ENCODE measurements at places on chromosomes 4 and X.

- peak; percentile 38 for DNase-seq
Measured at GRCh38 chr4:159070742-159071141, 32.1 kb upstream of the RAPGEF2 start.

DNA sequence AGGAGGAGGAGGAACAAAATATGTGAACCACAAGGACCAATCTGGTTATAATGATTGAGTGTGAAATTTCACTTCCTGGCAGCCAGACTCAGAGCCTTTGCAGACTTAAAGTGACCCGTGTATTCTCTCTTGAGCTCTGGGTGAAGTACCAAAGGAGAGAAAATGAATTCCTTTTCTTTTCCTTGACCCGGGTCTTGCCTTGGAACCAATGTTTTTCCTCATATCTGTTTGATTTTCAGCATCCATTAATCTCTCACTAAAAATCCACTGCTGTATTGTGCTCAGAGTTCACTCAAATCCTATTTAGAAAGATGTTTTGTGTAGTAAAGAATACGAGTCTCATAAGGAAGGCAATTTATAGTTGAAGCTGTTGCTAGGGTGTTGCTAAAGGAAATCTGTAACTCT lies 78.3 kb upstream of the C1QTNF7 start:
- DNase-seq, result no peak

DNA sequence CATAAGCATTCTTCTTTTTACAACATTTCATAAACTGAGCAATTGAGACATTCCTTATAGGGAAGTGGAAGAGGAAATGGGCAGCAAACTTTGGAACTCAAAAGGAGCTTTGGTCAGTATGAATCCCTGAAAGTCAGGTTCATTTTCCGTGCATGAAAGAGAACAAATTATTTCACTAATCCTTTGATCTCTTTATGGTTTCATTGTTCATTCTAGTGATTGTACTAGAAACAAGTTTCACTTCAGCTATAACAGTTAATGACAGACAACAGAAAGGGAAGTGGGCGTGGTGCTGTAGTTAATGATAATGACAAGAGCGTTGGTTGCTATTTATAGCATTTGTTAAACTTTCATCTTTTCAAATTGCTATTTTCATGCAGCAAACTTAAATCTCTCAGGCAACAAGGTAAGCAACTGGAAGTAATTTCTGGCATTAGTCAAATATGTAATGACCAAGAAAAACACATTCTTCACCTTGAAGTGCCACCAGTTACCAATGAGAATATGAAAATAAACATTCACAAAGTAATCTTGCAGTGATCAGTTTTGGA lies 98.4 kb downstream of the AREG start:
- DNase-seq, result no peak

DNA sequence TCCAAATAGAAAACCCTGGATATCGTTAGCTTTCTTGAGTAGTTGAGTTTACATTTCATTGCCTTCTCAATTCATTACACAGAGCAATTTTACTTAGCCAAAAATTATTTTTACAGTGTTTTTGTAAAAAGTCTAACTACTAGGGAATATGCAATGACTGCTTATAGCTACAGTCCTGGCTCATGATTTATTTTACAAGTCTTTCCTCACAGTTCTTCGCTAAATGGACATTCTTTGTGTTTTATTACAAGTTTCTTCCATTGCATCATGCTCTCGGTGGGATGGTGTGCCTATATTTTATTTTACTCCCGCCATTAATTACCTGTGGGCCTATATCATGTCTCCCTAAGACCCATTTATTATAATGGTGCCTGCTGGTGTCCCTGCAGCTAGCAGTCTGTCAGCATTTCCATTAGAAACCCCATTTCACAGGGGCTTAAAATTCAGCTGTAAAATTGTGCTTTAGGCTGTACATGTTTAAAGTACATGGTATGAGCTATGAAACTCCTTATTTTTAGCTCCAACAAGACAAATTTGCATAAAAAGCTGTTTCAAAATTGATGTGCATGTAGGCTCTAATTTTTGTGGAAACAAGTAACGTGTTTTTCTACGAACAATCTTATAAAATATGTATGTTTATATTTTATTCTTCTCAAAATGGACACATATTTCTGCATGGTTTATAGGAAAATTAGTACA lies 227.4 kb downstream of the SLC7A11 start:
- no peak for DNase-seq

- no peak for DNase-seq
Measured at GRCh38 chrX:48475296-48475695, 703 bp upstream of the FTSJ1 start.

DNA sequence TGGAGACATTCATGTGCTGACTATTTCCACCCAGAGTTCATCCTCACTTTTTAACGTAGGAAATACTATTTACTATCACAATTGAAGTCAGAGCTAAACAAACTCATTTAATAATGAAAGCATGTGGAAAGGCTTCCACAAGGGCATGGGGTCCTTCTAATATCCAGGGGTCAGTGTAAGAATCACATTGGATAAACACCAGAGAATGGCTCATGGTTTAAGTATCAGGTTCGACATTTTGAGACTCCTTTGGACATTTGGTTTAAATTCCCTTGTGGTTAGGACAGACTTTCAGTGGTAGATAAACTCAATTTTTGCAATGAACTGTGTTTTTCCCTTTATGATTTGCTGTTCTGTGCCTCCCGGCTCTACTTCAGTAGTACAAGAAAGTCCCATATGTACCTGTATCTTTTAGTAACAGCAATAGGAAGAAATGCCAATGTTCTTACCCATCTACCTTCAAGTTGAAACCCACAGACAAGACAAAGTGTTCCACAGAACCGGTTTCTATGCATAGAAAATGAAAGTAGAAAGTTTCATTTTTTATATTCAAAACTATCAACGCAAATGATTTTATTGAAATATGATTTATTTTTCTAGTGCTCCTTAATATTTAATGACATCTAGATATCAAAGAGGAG lies 589.0 kb upstream of the FAM241A start:
- no peak for DNase-seq

DNA sequence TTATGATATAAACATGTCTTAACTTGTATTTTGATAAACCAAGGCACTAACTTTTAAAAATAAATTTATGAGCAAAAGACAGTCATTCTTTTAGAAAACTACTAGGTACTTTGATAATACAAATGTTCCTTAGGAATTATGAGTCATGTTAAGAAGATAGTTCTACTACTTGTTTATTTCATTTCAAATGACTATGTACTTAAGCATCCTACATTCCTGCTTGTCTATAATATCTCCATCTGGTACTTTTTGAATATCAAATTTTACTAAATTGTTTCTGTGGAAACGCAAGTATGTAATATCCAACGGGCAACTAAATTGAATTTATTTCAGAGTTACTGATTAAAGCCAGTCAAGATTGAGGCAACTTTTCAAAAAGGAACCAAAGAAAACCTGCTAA lies 61.8 kb downstream of the CAMK2D start:
- no peak for DNase-seq

DNA sequence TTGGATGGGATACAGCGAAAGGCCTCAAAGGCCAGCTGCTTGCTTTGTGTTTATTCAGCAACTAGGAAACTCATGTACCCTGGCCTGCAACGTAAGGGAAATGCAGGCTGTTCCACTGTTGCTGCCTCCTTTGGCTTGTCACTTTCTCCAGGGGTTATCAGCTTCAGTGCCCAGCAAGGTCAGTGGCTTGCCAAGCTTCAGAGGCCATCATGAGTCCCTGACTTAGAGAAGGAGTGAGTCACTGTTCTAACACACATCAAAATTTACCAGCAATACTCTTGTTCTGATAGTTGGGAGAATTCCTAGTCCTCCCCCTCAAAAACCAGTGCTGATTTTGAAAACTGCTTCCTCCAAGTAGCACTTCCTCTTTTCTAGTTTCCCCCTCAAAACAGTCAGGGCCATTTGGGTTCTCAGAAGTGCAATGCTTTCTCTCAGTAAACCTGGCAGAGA lies 250.8 kb downstream of the ARHGAP24 start:
- no peak for DNase-seq

DNA sequence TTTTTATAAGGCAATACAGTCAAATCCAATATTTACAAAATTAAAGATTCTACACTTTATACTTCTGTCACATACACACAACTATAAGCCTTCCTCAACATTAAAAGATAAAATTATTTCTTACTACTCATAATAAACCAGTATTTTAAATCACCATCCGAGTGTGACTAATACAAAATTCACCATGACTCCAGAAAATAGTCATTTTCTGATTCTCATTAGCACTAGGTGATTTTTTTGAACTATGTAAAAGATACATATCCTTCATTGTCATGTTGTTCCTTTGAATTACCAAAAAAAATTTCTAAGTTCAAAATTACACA lies 646 bp upstream of the SLC7A11 start:
- DNase-seq, result no peak

GRCh38 chrX:79366556-79366872 lies 620 bp downstream of the ITM2A start:
- DNase-seq, result no peak

DNA sequence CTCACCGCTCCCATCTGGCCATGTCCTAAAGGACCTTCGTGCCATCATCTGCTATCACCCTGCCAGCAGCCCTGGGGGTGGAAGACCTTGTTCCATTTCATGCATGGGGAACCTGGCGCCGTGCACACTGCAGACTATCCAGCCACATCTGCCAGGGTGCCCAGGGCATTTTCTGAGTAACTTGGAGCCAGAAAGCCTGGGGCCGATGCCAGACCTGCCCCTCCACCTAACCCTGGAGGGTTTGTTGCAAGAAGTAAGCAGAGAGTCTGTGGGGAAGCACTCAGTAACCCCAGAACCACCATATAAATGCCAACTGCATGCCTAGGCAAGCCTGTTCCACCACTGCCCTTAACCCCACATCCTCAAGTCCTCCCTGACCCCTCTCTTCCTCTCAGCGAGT lies 7.3 kb downstream of the HAUS7 start:
- DNase-seq, result no peak

- DNase-seq, result no peak
Measured at GRCh38 chrX:107541244-107541643, 87.1 kb upstream of the PRPS1 start.

- no peak for DNase-seq
Measured at GRCh38 chrX:104913348-104913747, 307.1 kb downstream of the TEX13A start.

DNA sequence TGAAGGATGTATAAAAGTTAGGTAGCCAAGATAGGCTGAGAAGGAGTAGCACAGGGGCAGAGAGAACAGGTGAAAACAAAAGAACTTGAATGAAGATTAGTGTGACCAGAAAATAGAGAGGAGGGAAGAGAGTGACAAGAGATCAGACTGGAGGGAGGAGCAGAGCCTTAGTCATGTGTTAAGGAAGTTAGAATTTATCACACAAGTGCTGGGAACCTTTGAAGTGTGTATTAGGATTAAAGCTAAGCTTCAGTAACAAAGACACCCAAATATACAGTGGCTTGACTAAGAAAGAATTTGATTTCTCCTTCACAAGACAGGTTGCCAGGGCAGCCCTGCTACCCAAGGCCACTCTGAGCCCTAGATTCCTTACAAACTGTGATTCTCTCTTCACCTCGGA lies 10.7 kb upstream of the CCDC149 start:
- DNase-seq, result no peak

- DNase-seq, result no peak
Measured at GRCh38 chrX:33721927-33722326, 410.2 kb downstream of the FAM47A start.

- no peak for DNase-seq
Measured at GRCh38 chrX:46820391-46821100, 16.3 kb upstream of the RP2 start.

- DNase-seq, result peak; percentile 31
Measured at GRCh38 chr4:161767116-161767515, 396.7 kb downstream of the FSTL5 start.

DNA sequence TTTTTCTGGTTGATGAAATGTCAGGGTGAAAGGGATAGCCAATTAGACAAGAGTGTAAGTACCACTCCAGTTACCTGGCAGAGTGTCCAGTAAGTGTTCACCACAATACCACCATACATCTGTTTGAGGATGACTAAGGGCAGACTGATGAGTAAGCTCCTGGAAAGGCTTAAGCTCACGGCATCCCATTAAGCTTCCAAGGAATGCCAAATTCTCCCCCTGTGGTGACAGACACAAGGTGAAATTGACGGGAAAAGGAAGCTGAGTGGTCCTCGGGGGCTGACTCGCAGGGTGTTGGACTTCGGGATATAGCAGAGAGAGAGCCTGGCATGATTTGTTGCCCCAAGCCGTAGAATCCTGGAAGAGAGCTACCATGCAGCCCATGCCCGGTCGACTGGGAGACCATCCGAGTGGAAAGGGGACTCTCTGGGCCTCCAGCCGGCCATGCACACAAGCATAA lies 7.6 kb upstream of the BST1 start:
- DNase-seq, result peak; percentile 98

DNA sequence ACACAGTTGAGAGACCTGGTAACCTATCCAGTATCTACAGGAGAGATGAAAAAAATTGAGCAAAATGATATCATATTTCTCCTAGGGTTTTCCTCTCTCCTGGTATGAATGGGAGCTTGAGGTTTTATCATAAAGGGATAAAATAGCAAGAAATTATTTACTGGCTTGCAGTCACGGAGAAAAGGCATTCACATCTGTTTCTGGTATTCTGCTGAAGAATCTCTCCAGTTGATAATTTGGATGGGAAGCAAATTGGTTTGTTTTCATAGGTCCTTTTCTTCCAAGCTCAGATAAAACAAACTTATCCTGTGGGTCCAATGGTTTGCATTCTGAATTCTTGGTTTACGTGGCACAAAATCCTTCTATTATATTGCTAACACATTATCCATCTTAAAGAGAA lies 83.1 kb upstream of the GYPA start:
- DNase-seq, result peak; percentile 8

DNA sequence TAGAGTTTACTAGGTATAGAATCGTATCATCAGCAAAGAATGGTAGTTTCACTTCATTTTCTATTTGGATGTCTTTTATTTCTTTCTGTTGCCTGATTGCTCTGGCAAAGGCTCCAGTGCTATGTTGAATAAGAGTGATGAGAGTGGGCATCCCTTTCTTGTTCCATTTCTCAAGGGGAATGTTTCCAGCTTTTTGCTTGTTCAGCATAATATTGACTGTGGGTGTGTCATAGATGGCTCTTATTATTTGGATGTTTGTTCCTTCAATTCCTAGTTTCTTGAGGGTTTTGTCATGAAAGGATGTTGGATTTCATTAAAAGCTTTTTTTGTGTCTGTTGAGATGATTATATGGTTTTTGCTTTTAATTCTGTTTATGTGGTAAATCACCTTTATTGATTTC lies 1114.5 kb downstream of the RAPGEF2 start:
- no peak for DNase-seq

- no peak for DNase-seq
Measured at GRCh38 chr4:74031576-74031975, 6.9 kb downstream of the CXCL3 start.

- DNase-seq, result no peak
Measured at GRCh38 chrX:30275498-30275897, 28.6 kb downstream of the MAGEB1 start.

- DNase-seq, result peak; percentile 13
Measured at GRCh38 chr4:48139691-48140090, 5.6 kb upstream of the TXK start.

GRCh38 chr4:176052744-176053143 lies 12.9 kb upstream of the WDR17 start:
- no peak for DNase-seq

DNA sequence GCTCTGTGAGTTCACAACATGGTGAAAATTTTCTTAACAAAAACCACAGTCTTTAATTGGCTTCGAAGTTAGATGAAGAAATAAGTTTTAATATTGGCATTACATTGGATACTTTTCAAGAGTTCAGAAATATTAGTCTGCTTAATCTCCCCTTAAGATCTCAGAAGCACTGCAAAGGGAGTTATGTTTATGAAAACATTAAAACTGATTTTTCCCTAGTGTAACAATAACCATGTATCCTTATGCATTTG lies 1.5 kb downstream of the SETD7 start:
- no peak for DNase-seq
